Spleen (tissue), 13 donors: ENCODE measurements at places on chromosomes 7 and 10. TPM values are rescaled to one million over a fixed set of nuclear protein-coding genes. Genes with fewer than 3 reads are reported as not detected.

GRCh38 chr10:31947144-31947926, 18.7 kb upstream of the ARHGAP12 start:
- peaks cover 6% of the 10 kb centered on the region for H3K4me1 ChIP-seq
- H3K27ac ChIP-seq, result no peak overlapping the region
- no peak for DNase-seq
- H3K4me3 ChIP-seq, result no peak overlapping the region

GRCh38 chr10:62025134-62025794, 123.8 kb downstream of the ARID5B start:
- peaks cover 5% of the 10 kb centered on the region for H3K36me3 ChIP-seq
- H3K4me1 ChIP-seq, result peaks cover 13% of the 10 kb centered on the region
- H3K4me3 ChIP-seq, result no peak overlapping the region

The LRRD1 gene
- not detected for polyA plus RNA-seq

The CNTNAP2 gene
- polyA plus RNA-seq, result 0.45 TPM

GRCh38 chr7:8353991-8354390, 79.4 kb upstream of the NXPH1 start:
- H3K4me3 ChIP-seq, result no peak overlapping the region
- no peaks in the 10 kb centered on the region for H3K36me3 ChIP-seq
- H3K27ac ChIP-seq, result no peak overlapping the region
- no peak for DNase-seq
- H3K4me1 ChIP-seq, result no peaks in the 10 kb centered on the region
